Stimulated activated CD4-positive, alpha-beta T cell treated with anti-CD3 and anti-CD28 coated beads, Interleukin-4, amount 100 ng/mL, for 24 hours (primary cell): ENCODE measurements at places on chromosomes 3 and 15.

DNA sequence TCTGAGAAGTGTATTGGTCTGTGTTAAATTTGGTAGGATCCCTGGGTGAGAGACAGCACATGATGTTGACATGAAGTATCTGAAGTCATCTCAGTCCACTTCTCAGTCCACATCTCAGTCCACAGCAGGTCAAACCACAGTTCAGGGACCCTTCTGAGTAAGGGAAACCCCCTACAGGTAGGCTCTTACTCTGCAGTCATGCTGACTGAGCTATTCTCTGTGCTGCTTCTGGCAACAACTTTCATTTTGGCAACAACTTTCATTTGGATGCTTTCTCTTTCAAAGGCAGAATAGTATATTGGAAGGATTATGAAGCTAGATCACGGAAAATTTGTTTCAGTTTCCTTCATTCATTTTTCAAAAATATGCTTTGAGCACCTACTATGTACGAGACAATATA is 178.2 kb upstream of the GOLIM4 start:
- DNase-seq = no peak

DNA sequence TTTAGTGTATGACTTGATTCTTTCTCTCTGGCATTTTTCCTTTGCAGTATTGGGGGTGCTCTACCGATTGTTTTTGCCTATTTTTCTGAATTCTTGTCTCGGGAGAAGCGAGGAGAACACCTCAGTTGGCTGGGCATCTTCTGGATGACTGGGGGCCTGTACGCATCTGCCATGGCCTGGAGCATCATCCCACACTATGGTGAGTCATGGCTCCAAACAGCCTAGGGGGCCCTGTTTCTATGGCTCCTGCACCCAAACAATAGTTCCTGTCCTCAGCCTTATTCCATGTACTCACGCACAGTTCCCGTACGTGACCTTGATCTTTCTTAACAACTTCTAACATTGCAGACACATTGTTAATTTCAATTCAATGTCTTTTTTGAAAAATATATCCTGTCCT is 152.3 kb downstream of the SV2B start:
- DNase-seq = no peak

- no peak for DNase-seq
These were observed 119.2 kb upstream of the UBE2E1 start for GRCh38 chr3:23686519-23686918.

- DNase-seq = no peak
These were observed 279.2 kb downstream of the GABRG3 start for GRCh38 chr15:27250223-27250622.

DNA sequence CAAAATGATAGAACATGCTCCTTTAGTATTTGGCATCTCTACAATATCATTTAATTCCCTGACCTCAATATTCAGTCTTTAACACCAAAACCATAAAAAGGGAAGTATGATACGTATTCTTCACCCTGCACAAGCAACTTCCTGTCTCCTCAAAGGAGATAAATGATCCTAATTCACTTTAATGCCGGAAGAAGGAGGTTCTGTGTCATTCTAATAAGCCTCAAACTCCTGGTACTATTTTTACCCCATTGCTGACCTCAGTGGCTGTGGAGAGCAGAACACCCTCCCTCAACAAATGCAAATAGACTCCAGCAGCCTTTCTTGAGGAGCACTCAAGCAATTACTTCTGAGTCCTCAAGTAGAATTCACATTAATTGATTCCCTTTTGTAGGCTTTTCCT is 173.3 kb downstream of the TMEM108 start:
- DNase-seq = no peak

DNA sequence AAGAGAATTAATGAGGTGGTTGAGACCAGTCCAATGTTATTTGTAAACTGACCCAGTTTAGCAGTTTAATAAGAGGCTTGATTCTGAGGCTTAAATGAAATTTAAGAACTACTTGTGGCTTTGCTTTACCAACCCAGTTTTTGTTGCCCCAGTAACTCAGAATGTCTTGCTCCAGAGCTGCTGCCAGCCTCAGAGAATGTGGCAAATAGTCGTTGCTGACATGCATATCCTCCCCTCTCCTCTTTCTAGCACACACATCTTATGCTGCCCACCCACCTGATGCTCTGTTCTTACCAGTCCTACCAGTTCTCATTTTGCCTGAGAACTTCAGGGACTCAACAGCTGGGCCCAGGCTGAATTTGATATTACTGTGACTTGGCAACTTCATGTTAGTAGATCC is 92.4 kb upstream of the TSC22D2 start:
- no peak for DNase-seq

GRCh38 chr15:75672646-75673425 is 25.1 kb downstream of the SNX33 start:
- DNase-seq = no peak

GRCh38 chr3:151135541-151136337 is 50.3 kb downstream of the MED12L start:
- DNase-seq = peak; percentile 26

DNA sequence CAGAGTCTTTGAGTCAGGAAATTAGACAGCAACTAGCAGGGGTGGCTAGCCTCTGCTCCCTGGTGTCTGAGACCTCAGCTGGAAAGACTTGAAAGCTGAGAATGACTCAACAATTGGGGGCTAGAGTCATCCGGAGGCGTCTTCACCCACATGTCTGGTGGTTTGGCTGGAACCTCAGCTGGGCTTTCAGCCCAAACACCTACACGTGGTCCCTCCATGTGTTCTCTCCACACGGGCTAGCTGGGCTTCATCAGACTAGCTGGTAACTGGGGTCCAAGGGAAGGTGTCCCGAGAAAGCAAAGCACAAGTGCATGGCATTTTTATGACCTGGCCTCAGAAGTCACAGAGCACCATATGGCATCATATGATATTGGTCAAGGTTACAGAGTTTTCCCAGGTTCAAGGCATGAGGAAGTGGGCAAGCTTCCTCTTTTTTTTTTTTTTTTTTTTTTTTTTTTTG is 19.9 kb upstream of the ABHD2 start:
- DNase-seq = peak; percentile 66

DNA sequence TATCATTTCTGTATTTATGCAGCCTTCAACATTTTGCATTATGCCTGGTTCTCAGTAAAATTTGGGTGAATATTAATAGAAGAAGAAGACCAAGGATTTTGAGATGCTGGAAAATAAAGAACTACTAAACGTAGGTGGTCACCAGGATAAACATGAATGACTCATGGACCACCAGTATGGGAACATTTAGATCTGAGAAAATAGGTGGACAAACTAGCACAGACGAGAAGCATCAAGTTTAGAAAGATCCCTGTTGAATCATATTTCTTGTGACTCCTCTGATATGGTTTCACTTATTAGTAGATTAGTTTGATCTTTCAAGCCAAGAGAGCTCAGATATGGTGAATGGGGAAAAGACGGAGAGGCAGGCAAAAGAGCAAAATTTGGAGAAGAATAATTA is 97.9 kb downstream of the RAP2B start:
- no peak for DNase-seq

DNA sequence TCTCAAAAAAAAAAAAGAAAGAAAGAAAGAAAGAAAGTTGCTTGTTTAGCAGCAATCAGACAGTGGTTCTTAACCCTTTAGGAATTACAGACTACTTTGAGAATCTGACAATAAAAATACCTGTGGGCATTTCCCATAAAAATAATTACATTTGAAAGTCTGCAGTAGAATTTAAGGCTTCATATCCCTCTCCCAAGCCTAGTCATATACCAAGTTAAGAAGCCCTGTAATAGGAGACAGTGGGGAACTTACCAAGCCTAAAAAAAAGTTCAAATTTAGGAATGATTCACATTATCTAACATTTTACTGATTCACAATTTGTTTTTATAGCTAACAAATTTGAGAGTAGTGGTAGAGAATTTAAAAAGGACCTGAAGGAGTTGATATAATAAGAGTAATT is 47.5 kb downstream of the LRRFIP2 start:
- no peak for DNase-seq

DNA sequence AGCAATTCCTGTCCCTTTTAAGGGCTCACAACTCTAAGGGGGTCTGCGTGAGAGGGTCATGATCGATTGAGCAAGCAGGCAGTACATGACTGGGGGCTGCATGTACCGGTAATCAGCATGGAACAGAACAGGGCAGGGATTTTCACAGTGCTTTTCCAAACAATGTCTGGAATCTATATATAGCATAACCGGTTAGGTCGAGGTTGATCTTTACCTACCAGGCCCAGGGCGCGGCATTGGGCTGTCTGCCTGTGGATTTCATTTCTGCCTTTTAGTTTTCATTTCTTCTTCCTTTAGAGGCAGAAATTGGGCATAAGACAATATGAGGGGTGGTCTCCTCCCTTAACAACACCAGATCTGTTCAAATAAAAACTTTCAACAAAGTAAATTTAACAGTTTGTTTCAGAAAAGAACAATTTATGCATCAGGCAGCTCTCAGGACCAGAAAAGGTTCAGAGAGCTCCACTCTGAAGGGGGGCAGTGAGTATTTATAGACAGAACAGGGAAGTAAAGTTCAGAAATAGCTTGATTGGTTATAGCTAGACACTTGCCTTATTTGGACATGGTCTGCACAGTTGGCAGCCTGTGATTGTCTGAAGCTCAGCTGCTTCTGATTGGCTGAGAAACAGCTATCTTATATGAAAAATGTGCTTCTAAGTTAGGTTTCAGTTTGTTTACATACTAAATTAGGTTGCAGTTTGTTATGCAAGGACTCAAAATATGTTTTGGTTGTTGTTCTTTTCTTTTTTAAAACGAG is 17.2 kb upstream of the B4GALT4 start:
- DNase-seq = no peak

DNA sequence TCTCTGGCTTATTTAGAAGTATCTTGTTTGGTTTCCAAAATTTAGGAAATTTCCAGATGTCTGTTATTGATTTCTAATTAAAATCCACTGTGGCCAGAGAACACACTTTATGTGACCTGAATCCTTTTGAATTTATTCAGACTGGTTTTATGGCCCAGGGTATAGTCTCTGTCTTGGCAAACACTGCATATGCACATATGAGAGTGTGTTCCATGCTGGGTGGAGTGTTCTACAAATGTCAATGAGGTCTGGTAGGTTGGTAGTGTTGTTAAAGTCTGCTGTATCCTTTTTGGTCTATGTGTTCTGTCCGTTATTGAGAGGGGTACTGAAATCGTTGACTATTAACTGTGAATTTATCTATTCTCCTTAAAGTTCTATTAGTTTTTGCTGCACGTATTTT is 30.2 kb downstream of the PGPEP1L start:
- DNase-seq = no peak

GRCh38 chr15:39320886-39321285 is 260.0 kb upstream of the THBS1 start:
- no peak for DNase-seq

DNA sequence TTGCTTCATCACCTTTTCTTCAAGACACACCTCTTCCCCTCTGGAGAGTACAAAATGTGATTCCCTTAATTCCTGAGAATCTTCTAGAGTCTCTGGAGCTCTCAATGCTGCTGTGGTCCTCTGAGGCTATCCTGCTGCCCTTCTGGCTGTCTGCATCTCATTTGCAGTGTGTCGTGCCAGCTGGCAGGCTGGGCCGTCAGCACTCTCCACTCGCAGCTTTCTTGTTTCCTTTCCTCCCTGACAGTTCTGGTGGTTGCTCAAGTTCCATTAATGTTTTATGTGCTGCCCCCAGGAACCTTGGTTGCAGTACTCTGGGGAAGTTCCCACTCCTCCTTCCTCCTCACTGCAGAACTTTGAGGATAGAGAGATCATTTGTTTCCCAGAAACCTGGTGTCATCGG is 210.8 kb upstream of the ROPN1 start:
- DNase-seq = no peak

GRCh38 chr3:72334681-72335457 is 513.4 kb downstream of the SHQ1 start:
- no peak for DNase-seq

DNA sequence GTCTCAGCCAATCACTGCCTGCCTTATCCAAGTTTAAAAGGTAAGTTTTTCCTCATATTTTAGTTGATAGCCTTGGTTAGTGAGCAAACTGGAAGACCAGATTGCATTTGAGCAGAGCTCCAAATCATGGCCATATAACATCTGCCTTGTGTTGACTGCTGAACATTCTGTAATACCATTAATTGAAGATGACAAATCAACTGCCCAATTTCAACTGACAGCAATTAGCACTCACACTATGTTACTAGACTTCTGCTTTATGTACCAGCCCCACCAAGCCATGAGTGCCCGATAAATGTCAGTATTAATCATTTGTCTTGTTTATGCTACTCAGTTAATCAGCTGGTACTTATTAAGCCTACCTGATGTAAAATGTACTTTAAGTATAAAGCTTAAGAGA is 83.1 kb downstream of the CGGBP1 start:
- no peak for DNase-seq

DNA sequence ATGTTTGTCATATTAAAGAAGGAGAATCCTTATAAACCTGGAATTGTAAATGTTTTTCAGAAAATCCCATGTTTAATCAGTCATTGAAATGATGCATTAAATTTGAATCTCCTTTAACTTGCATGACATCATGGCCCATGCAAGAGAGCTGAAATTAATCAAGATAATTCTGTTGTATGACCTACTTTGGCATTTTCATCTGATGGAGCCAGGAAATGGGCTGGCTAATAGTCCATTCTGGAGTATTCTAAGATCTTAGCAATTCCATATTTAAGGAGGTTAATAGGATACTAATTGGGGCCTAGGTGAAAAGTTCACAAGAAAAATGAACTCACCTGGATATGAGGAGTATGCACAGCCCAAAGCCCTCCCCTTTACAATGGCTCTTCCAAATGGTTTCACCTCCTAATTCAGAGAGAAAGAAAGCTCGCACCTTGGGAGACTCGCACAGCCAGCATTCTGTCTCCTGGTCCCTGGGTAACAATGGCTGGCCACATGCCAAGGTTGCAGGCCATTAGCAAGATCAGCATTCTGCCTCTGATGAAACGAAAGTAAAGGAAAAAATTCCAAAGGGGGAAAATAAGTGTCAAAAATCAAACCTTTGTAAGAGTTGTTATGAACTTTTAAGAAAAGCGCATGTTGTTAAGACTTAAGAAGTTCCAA is 786.4 kb downstream of the MCTP2 start:
- DNase-seq = no peak

GRCh38 chr15:95141486-95141885 is 910.1 kb downstream of the MCTP2 start:
- DNase-seq = no peak

DNA sequence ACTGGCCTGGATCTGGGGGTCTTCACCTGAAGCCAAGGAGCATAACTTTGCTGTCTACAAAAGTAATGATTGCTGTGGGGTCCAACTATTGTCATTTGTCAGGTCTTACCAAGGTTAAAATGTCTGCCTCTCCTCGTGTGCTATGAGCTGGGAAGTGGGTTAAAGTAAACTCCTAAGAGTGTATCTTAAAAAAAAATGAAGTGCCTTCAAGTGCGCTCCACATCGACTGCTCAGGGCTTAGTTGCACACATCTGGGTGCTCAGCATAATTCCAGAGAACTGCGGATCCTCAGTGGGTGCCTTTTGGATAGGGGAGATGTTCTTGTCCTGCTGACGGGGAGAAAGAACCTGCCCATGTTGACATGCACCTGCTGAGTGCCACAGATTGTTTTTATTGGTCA is 40.9 kb downstream of the EFCAB12 start:
- no peak for DNase-seq

GRCh38 chr15:84797212-84797611 is 19.9 kb upstream of the ALPK3 start:
- DNase-seq = no peak

- no peak for DNase-seq
These were observed 30.2 kb downstream of the RPLP1 start for GRCh38 chr15:69482686-69483256.
